ENCODE measurements at places on chromosomes 7 and 10.

DNA sequence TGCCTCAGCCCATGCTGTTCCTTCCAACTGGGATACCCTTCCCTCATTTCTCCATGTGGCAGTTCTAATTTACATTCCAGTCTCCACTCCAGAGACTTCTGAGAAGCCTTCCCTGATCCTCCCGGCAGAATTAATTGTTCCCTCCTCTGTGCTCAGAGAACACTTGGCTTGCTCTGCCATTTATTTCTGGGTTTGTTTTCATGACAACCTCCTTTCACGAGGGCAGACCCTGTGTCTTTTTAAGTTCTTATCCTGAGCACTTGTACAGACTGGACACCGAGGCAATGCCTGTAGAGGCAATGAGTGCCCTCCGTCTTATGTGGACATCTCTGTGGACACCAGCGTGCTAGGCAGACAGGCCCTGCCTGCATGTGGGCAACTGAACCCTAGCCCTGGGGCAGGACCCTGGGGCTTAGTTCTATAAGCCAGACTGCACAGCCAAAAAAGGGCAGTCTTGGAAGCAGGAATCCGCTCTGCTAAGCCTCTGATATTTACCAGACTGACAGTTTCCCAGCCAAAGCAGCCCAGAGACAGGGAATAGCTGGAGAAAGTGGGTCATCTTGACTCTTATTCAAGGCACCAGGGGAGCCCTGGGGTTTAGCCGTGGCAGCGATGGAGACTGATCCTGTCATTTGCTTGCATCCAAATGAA, 474.0 kb downstream of the RPS24 start:
- DNase-seq, result no peak

DNA sequence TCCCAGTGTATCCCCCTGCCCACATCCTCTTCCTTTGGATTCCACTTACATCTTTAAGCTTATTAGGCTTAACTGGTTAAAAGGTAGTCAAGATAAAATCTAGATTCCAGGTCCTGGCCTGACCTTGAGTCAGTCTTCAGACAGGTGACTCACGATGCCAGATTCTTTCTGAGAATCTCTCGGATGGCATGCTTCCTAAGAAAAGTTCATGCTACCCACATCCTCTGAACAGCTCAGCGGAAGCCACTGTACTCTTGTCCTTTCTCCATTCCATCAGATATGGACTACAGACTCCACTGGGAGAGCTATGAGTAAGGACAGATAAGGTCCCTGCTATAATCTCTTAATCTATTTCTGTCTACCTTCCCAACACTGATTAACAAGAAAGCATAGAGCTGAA, 43.4 kb downstream of the DNMBP start:
- no peak for DNase-seq

- DNase-seq, result no peak
Observed at GRCh38 chr10:24385776-24386175, 176.8 kb downstream of the KIAA1217 start.

GRCh38 chr10:33832124-33832787, 497.8 kb upstream of the NRP1 start:
- DNase-seq, result no peak

GRCh38 chr7:129688503-129689222, 77.1 kb downstream of the NRF1 start:
- no peak for DNase-seq

DNA sequence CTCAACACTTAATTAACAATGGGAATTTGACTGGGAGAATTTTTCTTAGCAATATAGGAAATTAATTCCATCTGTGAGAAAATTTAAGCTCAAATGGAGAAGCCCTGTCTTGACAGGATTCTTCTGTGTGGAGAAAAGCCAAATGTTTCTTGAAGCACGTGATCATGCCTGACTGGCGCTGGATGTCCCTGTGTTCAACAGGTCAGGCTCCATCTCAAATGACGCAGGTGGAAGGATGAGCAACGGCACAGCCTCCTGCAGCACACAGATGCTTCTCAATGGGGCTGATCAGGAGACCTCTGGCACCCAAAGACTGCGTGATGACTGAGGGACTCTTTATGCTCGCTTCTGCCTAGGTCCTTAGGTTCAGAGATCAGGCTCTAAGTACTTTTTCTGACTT, 143.8 kb downstream of the RSU1 start:
- DNase-seq, result no peak

GRCh38 chr10:35934642-35934995, 292.5 kb upstream of the FZD8 start:
- DNase-seq, result no peak

- DNase-seq, result no peak
Observed at GRCh38 chr7:93232673-93233018, 480 bp downstream of the VPS50 start.

- no peak for DNase-seq
Observed at GRCh38 chr7:158821171-158822031, 7.9 kb downstream of the ESYT2 start.

Data from SK-N-MC (cell line).